ENCODE measurements at places on chromosomes 2 and 18.

DNA sequence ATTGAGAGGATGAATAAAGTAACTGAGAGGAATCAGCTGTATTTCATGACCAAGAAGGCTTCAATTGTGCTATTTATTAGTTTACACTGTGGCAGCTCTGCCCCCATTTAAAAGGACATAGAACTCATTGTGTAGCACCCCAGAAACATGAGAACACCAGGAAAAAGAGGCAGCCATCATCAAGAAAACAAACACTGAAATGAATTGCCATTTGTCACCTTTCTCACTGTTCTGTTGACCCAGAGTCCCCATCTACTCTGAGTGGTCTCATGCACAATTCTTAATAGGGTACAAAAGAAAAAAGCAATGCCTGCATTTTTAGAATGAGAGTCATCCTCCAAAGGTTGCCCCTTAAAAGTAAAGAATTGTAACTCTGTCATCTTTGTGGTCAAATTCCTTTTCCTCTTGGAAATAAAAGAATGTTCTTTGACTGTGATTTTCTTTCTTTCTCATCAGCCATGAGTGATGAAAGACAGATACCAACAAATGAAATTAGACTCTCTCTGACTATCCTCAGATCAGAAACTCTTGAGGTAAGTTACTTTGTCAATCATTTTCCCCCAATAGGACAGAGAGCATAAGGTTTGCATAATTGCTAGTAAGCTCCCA, 1941.9 kb upstream of the PIK3C3 start:
- DNase-seq = no peak

- DNase-seq = no peak
Measured at GRCh38 chr2:198325359-198325758, 521.0 kb downstream of the PLCL1 start.

GRCh38 chr2:206160125-206160806, 571 bp downstream of the EEF1B2 start:
- DNase-seq = no peak

DNA sequence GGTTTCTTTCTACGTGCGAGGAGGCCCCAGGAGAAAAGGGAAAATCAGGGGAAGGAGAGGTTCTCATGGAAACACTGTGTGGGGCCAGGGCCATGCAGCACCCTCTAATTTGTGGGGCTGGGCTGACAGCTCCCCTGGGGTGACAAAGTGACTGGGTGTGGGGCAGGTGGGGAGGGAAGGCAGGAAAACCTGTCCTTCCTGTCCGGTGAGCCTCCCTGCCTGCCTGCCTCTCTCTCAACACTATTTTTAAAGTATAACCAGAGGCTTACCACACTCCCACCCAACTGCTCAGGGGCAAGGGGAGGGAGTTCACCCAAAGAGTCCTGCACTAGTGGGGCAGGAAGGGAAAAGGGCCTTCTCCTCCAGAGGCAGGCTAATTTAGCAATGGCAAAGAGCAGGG, 10.5 kb upstream of the EPAS1 start:
- peak; percentile 21 for DNase-seq

- peak; percentile 43 for DNase-seq
Measured at GRCh38 chr2:160293391-160294091, 93.5 kb upstream of the ITGB6 start.
